ENCODE measurements at places on chromosomes 6 and 20.

GRCh38 chr6:156752666-156753301, 24.4 kb upstream of the ARID1B start:
- DNase-seq: no peak

- no peak for DNase-seq
Observed at GRCh38 chr6:109052018-109052651, 42.5 kb downstream of the SESN1 start.

- DNase-seq: no peak
Observed at GRCh38 chr6:134046054-134046453, 6.4 kb downstream of the SLC2A12 start.

DNA sequence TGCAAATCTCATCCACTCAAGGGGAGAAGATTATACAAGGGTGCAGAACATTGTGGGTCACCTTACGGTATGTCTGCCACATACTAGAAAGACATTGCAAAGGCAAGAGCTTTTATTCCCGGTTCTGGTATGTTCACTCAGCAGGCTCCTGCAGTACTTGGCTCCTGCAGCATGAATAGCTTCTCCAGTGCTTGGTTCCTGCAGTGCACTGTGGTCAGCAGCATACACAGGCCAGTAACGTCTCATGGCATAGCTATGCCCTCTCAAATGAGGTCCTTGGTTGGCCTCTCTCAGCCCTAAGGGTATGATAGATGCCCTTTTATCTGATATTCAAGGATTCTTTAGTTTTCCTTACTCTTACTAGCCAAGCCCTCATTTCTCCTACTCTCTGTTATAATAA, 12.6 kb downstream of the TCP11 start:
- DNase-seq: no peak

GRCh38 chr6:110682460-110682853, 132.8 kb downstream of the CDK19 start:
- DNase-seq: no peak

DNA sequence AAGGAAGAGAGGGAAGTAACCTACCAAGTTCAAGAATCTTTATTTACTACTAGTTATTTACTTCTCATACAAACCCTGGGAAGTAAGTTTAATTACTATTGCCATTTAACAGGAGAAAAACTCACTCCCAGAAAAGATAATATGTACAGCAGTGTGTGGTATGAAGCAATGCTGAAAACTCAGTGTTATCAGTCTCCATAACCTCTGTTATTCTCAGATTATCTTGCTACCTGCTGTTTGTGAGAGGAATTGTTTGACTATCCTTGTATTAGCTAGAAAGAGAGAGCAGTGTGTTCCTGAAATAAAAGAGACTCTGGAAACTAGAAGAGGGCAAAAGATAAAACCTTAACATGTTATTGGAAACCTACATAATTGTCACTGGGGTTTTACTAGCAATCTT, 38.2 kb downstream of the ADGRB3 start:
- DNase-seq: no peak

GRCh38 chr20:44470327-44470726, 5.3 kb upstream of the TTPAL start:
- no peak for DNase-seq

- DNase-seq: peak; percentile 57
Observed at GRCh38 chr6:130020073-130020906, 1.9 kb downstream of the L3MBTL3 start.

DNA sequence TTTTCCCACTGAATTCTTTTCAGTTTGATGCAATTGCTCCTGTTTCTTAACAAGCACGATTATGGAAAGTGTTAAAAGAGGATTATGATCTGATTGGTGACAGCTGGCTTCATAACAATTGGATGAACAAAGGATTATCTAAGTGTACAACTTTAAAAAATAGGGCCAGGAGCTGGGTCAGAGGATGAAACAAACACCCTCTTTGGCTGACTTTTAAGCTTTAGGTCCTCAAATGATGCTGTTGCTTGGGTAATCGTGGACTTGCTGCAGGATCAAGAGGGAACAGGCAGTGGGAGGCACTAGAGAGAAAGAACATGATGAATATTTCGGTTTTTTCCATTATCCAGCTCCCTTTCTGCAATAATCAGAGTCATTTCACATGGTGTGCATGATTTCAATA, 35.5 kb upstream of the TMX4 start:
- DNase-seq: no peak

GRCh38 chr6:45488889-45489288, 111.2 kb upstream of the SUPT3H start:
- no peak for DNase-seq

GRCh38 chr6:3426091-3426926, 30.5 kb downstream of the SLC22A23 start:
- DNase-seq: no peak

DNA sequence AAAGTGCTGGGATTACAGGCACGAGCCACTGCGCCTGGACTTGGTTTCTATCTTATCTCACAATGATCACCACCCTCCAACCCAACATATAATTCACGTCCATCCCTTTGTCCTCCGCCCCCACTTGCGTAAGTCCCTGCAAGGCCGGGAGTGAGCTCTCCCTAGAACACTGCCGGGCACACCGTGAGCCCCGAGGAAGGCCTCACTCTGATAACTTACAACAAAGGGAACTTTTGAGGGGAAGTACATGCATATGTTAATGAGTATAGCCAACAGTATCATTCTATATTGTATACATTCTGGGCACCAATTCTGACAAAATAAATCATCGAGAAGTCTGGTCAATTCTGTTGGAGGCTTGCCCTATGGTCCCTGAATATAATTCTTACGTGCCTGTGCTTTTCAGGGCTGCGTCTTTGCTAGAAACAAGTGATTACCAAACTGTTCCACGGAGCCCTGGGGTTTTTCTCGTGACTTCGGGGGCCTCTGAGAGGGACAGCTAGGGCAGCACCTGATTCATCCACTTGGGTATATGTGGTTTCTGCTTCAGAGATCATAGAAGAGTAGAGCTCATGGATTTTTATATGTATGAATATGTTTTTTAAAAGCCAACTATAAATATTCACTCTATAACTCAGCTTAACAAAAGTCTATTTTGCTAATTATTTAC, 469.8 kb upstream of the AGPAT4 start:
- DNase-seq: no peak

GRCh38 chr20:14360416-14360815, 23.0 kb upstream of the FLRT3 start:
- no peak for DNase-seq

- no peak for DNase-seq
Observed at GRCh38 chr6:27593200-27593818, 120.4 kb upstream of the ZNF184 start.

DNA sequence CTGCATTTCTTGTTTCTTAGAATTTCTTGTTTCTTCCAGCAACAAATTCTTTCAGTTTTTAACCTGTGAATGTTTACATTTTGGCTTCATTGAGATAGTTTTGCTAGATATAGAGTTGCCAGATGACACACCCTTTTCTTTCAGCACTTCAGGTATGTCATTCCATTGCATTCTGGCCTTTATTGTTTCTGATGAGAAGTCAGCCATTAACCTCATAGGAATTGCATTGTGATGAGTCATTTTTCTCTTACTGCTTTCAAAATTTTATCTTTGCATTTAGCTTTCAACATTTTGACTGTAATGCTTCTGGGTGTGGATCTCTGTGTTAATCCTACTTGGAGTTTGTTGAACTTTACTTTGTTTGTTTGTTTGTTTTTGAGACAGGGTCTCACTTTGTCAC, 440.3 kb upstream of the HS3ST5 start:
- DNase-seq: no peak

DNA sequence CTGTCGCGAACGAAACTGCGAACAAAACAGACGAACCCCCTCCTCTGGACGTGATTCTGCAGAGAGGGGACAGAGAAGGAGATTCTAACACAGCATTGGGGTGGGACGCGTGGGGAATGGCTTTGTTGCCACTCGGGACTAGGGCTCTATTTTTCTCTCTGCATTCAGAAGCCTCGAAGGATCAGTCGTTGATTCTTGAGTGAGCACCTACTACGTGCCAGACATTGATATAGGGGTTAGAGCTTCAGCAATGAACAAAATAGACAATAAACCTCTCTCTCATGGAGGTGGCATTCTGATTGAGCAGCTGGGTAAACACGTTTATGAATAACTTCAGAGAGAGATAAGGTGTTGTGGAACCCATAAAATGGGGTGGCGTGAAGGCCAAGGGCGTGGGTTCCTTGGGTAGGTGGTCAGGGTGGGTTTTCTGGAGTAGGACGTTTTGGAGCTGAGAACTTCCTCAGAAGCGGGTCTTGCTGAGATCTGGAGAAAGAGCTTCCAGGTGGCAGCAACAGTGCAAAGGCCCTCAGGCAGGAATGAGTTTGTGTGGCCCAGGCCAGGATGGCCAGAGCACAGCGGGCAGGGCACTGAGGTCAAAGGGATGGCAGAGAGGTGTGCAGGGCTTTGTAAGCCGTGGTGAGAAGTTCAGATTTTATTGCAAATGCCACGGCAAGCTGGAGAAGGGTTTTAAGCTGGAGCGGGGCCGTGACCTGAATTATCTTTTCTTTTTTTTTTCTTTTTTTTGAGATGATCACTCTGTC, 884 bp downstream of the SLC2A10 start:
- DNase-seq: no peak

DNA sequence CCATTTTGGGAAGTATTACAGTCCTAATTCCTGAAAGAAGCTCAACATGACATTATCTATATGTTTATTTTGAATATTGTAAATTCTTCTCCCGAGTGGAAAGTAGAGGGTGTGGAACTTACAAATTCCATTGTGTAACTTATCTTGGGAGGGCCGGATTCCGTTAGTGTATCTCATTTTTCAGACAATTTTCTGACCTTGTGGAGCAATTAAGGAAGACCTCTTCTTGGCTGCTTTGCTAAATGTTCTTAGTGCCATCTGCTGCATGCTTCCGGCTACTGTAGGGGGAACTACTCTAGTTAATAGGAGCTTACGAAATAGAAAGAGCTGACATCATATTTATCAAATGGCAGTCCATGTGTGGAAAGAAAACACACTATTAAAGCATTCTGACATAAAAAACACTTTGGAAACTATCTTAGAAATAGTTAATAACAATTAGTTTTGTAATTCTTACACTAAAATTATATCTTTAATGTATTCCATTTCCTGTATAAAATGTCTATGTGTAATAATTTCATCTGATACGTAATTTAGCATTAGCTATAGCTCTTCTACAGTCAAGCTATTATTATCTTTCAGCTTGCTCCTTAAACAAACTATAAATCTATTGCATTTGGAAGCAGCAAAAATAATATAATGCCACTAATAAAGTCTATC, 41.5 kb upstream of the KCNQ5 start:
- no peak for DNase-seq

DNA sequence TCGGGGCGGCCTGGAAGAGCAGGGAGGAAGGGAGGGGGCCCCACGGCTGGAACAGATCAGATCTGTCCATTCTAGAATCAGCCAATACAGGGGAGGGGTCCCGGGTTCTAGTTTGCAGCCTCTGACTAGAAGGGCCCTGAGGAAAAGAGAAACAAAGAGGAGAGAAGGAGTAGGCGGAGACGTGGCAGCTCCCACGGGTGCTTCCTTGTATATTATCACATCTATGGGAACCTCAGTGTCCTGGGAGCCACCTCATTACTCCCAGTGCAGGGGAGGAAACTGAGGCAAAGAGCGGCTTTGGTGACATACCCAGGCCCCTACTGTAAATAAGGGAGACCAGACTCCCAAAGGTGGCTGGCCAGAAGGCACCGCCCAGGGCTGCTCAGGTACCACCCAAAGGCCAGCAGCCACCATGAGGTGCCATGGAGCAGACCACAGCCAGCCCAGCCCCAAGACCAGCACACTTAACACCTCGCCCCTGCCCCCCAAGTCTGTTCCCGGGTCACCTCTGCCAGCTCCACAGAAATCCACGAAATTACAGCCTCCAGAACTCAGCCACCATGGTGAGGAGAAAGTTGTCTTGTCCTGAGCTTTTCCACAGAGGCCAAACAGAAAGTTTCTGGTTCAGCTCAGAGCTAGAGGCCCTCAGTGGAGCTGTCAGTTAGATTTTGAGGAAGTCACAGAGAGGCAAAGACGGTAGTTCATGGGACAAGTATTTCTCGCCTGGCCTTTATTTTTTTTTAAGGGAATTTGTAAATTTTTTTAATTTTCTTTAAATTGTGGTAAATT, 2.1 kb downstream of the ZC3H12D start:
- no peak for DNase-seq

DNA sequence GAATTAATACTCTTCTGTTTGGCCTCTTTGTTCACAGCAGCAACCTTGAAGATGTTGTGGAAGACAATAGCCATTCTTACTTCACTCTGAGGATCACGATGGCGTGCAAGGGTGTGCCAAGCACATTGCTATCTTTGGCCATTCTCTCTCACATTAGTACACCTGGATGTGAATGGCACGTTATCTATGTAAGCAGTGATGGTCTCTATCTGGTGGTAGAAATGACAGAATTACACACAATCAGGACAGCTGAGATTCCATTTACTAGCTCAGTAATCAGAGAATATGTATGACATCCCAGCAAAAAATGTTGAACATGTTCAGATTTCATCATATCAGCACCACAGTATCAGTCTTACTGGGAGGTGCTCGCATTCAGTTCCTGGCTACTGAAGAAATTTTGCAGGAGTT, 116.2 kb downstream of the LCA5 start:
- DNase-seq: no peak

- no peak for DNase-seq
Observed at GRCh38 chr6:148324297-148324985, 18.2 kb upstream of the SASH1 start.

DNA sequence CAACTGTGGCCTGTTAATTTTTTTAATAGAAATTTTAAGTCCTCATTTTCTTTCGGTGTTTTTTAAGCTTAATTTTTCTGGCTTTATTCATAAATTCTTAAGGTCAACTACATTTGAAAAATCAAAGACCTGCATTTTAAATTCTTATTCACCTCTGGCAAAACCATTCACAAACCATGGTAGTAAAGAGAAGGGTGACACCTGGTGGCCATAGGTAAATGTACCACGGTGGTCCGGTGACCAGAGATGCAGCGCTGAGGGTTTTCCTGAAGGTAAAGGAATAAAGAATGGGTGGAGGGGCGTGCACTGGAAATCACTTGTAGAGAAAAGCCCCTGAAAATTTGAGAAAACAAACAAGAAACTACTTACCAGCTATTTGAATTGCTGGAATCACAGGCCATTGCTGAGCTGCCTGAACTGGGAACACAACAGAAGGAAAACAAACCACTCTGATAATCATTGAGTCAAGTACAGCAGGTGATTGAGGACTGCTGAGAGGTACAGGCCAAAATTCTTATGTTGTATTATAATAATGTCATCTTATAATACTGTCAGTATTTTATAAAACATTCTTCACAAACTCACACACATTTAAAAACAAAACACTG, 10.1 kb downstream of the HFE start:
- peak; percentile 62 for DNase-seq

- DNase-seq: no peak
Observed at GRCh38 chr6:162814426-162814973, 86.7 kb downstream of the PACRG start.
